ENCODE measurements at places on chromosomes 2 and 18.

DNA sequence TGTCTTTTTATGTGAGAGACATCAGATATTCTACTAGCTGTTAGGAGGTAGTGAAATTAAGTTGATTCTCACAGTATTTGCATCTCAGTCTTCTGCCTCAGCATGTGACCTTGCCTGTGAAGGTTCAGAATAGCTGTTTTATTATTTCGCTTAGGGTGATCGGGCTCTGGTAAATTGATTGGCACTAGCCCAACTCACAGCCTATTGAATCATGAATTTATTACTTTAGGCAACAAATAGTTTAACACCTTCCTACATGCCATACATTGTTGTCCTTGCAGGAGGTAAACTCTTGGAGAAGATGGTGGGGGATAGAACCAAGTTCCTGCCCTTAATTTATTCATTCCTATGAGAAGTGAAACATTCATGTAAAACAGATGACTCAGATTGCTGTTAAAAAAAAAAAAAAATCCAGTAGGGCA is 101.9 kb downstream of the GPD2 start:
- DNase-seq: peak; percentile 15

DNA sequence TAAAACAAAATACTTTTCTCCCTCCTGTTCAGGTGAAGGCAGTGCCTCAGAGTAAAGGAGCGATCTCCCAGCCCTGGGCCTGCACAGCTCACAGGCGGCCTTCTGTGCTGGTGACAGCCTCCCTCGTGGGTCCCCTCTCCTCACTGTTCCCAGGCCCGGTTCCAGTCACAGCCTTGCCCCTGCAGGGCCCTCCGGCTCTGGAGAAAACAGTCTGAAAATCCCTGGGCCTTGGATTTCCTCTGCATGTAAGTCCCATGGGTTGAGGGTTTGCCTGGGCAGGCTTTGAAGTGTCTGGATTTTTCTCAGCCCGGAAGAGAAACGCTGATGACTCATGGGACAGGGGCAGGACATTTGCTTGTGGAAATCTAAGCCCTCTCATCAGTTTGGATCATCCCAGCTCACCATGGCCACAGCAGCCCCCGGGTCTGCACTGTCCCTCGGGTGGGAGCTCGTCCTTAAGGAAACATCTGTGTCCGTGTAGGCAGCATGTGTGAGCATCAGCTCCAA is 186.1 kb upstream of the RAB12 start:
- no peak for DNase-seq

- DNase-seq: no peak
These were observed 265.0 kb upstream of the SLC8A1 start for GRCh38 chr2:40716879-40717278.

GRCh38 chr2:177169810-177170514 is 42.6 kb upstream of the HNRNPA3 start:
- DNase-seq: peak; percentile 66

- no peak for DNase-seq
These were observed 393.4 kb downstream of the ALK start for GRCh38 chr2:29527947-29528346.
